Caki2 (cell line): ENCODE measurements at places on chromosomes 5 and 9.

DNA sequence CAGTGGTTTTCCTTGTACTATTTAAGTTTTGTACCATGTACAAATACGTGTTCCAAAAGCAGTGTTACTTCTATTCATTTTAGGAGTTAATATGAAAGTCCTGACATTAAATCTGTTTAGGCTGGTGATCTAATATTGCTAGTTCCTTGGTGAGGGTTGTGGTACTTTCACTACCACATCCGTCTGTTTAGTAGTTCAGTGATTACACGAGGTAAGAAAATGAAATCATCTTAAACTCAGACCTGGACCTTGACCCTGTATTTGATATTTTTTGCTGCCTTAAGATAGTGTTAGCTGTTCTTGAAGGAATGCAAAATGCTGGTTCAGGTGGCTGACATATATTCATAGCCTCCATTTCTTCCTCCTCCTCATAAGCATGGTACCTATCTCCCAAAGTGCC lies 50.3 kb downstream of the MTAP start:
- DNase-seq: no peak

GRCh38 chr9:92187989-92188714 lies 72.9 kb upstream of the SPTLC1 start:
- DNase-seq: no peak

- DNase-seq: no peak
Observed at GRCh38 chr5:137695651-137696428, 40.0 kb downstream of the KLHL3 start.

DNA sequence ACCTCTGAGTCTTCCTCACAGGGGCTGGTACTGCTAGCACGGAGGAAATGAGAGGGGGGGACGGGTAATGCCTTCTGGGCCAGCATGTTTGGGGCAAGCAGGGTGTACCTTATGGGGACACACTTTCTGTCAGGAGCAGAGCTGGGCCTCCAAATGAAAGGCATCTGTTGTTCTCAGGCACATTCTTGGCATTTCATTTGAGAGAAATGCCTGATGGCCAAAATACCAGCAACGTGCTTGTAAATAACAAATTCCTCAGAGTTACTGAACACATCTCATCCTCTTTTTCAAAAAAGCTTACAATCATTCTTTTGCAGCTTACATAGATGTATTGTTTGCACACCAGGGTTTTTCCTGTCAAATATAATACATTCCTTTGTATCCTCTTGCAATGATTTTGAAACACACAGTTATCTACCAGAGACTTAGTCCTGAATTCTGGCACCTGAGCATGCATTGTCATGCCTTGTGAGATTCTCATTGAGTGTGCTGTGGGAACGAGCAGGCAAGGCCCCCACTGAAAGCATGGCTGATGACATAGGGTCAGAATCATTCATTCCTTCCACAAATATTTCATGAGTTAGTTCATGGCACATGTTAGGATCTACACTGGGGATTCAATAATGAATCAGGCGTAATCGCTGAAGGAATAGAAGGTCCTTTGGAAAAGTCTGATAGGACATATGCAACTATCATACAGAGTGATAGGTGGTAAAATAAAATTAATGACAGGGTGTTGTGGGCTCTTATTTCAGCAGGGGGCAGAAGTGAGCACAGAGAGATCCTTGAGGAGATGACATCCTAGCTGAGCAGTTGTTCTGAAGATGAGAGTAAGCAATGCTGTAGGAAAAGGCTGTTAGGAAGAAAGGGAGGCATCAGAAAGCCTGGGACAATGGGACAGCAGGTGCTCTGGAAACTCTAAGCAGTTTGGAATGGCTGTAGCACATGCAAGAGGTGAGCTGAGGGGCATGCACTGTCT lies 260.9 kb upstream of the TUT7 start:
- DNase-seq: peak; percentile 14

- no peak for DNase-seq
Observed at GRCh38 chr5:103228588-103228987, 30.0 kb upstream of the MACIR start.

- DNase-seq: no peak
Observed at GRCh38 chr9:98943682-98944056, at the start of gene COL15A1. Gene COL15A1, plus strand, starts transcription at chr9:98943907. Its CDS starts 155 bp downstream, at chr9:98944062.

DNA sequence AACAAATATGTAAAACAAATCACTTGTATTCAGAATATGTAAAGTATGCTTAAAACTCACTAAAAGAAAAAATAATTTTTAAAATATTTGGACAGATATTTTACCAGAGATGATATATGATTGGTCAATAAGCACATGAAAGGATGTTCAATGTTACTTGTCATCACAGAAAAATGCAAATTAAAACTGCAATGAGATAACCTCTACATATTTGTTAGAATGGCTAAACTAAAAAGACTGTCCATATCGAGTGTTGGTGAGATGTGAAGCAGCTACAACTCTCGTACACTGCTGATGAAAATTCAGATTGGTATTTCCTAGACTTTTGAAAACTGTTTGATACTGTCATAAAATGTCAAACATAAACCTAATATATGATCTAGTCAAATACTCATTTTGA lies 685.1 kb downstream of the DTWD2 start:
- no peak for DNase-seq

- peak; percentile 88 for DNase-seq
Observed at GRCh38 chr9:97237951-97238889, 69.2 kb upstream of the CCDC180 start.

GRCh38 chr9:94773655-94774054 lies 47.2 kb downstream of the AOPEP start:
- no peak for DNase-seq

- no peak for DNase-seq
Observed at GRCh38 chr9:19642256-19642655, 146.6 kb downstream of the SLC24A2 start.

DNA sequence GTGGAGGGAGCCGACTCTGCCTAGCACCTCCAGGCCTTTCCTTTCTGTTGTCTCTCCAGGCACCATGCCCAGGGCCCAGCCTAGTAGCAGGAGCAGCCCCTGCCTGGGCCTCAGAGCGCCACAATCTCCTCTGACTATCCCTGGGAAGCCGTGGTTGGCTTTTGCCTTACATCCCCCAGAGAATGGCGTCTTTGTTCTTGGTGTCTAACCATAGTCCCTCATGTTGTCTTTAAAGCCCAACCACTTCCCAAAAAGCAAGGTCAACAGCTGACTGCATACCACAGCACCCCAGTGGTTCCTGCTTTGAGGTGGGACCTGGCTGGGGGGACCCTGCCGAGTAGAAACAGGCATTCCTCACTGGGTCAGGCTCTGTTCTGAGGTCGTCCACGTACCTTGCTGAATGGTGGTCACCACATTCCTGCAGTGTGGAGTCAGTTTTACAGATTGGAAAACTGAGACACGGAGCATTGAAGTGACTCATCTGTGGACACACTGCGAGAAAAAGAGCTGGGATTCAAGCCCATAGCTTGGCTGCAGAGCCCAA lies 13.7 kb upstream of the CERCAM start:
- no peak for DNase-seq

DNA sequence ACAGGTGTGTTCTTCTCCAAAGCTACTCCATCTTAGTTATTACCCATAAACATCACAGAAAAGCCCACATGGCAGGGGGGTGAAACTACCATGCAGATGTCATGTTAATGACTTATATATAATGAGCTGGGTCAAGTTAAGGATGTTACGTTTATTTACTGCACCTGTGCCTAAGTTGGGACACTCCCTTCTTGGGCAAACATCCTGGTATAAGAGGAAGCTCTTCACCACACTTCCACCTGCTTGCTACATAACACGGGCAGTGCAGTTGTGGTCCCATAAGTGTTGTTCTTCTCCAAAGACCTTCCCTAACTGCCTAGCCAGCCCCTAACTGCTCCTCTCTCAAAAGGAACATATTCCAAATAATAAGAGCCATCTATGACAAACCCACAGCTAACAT lies 9.3 kb upstream of the ZCCHC9 start:
- DNase-seq: no peak

DNA sequence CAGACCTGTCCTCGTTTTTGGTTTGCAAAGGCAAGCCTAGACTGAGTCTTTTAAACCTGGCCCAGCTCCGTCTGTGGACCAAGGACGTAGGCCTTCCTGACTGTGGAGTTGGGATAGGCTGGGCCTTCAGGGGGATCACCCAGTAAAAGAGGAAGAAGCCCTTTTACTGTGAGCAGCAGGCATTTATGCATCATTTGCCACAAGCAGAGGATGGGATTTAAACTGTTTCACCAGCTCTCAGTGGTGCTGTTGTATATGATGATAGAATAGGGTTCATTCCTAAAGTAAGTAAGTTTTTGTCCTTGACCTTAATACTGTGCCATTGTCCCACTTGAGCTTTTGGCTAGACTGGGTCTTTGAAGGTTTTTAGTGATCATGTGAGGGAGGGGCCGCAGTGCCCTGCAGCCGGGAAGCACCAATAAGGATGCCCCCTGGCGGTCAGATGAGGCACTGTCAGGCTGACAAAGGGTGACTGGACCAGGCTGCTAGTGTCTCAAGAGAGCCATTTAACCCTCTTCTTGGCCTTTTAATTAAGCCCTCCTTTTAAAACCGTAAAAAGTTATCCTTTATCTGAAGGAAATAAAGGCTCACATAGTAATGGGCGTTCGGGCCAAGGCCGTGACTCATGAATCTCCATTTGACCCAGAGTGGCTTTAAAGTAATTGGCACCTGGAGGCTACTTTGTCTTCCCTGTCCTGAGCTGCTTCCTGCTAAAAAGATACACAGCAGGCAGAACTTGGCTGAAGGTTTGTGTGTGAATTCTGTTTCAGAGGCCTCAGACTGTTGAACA lies 74.0 kb downstream of the UBAP1 start:
- DNase-seq: peak; percentile 73

DNA sequence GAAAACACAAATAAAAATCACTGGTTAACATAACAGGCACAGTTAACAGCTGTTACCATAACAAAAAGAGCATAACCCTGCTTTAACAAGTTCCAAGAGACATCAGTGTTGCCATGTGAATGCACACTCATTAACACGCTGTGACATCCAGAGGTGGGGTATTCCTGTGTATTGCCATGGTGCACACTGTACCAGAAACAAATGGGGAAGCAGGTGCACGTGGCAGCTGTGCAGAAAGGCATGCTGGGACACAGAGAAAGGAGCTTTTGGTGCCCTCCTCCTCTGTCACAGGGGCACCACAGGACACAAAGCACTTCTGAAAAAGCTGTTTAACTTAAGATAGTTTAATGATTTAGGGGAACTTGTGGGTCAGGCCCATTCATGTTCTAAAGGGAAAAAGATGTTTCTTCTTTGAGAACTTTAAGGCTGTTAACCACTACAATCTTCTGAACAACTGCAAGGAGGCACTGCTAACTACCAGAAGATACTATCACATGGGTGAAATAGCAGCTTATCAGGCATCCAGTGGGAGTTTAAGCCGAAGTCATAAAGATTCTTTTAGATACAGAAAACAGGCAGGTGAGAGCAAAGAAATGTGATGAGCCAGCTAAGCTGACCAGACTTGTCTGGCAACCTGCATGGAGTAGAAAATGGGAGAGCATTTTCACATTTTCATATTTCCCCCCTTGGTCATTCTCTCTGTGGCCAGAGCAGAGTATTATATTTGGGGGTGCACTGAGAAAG lies 56.4 kb upstream of the GOLPH3 start:
- DNase-seq: no peak
